ENCODE measurements at places on chromosomes 4 and X.

- no peak for DNase-seq
Observed at GRCh38 chr4:174983128-174983750, 65.1 kb downstream of the ADAM29 start.

- DNase-seq: peak; percentile 41
Observed at GRCh38 chr4:54941994-54942552, 183.3 kb downstream of the KDR start.

GRCh38 chrX:11401966-11402365 is 108.8 kb downstream of the AMELX start:
- no peak for DNase-seq

GRCh38 chr4:57910151-57910550 is 800.0 kb upstream of the IGFBP7 start:
- DNase-seq: no peak

GRCh38 chr4:48016141-48017107 is at the start of the genes CNGA1 and NIPAL1:
Gene CNGA1 (minus strand): TSS chr4:48016681. CDS start chr4:47952689, 63,992 bp downstream.
Gene NIPAL1 (plus strand): TSS chr4:48016772. CDS start chr4:48016840, 68 bp downstream.
- DNase-seq: peak; percentile 61

DNA sequence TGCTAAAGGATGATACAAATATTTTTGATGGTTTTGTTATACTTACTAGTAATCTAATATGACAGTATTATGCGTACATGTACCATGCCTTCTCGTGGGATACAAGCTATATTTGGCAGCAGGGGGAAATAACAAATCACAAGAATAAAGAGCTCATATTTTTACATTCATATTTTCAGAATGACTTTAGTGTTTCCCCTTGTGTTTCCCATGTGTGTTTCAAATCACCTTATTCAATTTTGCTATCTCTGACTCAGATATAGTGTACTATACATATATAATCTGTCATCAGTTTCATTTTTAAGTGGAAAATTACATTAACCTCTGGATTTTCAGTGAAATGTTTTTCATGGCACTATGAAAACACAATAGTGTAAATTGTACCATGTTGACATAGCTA is 146.8 kb downstream of the RPA4 start:
- no peak for DNase-seq

DNA sequence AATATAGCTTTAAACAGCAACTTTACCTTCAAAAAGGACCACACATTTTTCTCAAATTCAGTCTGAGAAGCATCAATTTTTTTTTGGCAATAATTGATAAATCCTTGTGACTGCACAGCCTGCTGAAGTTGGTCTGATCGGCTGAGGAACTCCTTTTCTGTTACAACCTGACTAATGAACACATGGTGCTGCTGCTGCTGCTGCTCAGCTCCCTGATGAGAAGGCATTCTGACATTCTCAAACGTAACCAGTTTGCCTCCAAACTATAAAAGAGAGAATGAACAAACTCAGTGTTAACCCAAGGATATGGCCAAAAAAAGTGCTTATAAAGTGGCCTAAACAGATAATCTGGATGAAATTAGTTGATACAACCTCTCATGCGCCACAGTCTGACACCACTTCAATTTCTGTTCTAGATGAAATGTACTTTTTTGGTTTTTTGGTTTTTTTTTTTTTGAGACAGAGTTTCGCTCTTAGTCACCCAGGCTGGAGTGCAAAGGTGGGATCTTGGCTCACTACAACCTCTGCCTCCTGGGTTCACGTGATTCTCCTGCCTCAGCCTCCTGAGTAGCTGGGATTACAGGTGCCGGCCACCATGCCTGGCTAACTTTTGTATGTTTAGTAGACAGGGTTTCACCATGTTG is 26.5 kb downstream of the SEC31A start:
- DNase-seq: no peak

- no peak for DNase-seq
Observed at GRCh38 chrX:57647020-57647419, 33.0 kb downstream of the NLRP2B start.

DNA sequence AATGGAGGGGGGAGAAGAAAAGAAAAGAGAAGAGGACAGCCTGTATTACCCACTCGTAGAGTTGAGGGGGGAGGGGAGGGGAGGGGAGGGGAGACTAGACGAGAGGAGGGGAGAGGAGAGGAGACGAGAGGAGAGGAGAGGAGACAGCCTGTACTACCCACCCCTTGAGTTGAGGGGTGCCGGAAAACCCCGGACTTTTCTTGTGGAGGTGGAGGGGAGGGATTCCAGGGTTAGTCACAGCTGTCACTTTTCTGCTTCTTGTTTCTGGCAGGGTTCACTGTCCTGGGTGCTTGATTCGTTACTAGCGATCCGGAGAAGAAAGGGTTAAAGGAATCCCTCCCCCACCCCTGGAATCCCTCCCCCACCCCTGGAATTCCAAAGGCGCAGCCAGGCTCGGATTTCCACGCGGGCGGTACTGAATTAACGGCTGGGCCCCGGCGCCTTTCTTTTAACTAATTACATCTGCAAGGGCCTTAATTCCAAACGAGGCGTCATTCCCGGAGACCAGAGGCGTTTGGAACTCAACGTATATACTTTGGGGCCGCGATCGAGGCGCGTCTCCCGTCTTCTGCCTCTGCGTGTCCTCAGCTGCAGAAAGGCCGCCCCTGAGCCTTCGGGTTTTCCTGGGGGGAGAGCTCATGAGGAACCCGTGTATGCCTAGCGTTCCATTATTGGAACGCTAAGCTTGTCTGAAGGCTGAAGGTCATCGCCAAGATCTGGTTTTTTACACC is 20.1 kb upstream of the CSF2RA start:
- peak; percentile 31 for DNase-seq

- peak; percentile 33 for DNase-seq
Observed at GRCh38 chr4:186297013-186297645, 31.1 kb downstream of the F11 start.

DNA sequence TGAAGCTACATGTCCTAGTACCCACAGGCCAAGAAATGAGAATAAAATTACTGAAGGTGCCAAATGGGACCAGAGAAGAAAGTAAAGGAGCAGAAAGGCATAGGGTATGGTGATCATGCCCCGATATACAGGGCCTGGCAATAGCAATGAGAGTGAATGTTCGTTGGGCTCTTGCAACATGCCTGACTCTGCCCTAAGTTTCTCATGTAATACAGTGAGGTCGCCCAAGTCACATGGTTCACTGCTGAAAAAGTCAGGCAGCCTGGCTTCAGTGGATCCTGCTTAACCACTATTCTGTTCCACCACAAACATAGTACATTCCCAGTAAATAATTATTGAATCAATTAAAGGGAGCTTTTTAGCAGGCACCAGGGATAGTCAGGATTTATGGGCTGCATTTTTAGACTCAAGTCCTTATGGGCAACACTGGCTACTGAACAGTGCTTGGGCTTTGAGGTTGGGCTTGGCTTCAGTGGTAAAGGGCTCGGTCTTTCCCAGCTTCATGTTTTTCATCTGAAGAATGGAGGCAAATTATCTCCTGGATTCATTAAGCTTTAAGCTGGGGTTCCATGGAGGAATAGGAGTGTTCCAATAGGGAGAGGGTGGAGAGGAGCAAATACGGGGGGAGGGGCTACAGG is 67.1 kb upstream of the ZNF518B start:
- no peak for DNase-seq

DNA sequence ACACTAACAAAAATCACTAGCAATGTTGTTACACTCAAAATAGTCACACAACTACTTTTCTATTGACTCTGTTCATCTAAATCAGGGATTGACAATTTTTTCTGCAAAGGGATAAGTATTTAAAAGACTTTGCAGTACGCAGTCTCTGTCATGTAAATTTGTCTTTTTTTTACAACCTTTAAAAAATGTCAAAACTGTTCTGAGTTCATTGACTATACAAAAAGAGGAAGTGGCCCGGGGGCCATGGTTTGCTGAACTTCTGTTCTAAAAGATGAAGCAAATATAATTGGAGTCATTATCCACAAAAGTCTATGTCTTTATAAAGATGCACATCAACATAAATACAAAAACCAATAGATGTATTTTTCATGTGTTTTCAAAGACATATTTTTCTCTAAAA is 1310.3 kb downstream of the RPA4 start:
- no peak for DNase-seq

GRCh38 chr4:174418640-174419212 is 103.6 kb downstream of the HPGD start:
- DNase-seq: no peak

DNA sequence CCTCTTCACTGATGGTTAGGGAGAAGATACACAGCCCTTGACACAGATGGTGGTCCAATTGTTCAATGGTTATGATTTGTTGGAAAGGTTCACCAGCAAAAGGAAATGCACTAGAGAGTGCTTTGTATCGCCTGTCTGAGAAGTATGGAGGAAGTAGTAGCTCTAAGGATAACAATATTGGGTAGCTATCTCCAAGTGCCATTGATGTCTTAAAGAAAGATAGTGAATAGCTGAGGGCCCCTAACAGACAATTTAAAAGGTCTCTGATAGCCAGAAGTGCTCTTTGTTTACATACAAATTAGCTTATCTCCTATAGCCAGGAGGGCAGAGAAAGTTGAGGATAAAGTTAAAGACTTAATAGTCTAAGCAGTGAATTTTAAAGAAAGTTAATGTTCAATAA is 33.9 kb upstream of the BLTP1 start:
- DNase-seq: no peak

DNA sequence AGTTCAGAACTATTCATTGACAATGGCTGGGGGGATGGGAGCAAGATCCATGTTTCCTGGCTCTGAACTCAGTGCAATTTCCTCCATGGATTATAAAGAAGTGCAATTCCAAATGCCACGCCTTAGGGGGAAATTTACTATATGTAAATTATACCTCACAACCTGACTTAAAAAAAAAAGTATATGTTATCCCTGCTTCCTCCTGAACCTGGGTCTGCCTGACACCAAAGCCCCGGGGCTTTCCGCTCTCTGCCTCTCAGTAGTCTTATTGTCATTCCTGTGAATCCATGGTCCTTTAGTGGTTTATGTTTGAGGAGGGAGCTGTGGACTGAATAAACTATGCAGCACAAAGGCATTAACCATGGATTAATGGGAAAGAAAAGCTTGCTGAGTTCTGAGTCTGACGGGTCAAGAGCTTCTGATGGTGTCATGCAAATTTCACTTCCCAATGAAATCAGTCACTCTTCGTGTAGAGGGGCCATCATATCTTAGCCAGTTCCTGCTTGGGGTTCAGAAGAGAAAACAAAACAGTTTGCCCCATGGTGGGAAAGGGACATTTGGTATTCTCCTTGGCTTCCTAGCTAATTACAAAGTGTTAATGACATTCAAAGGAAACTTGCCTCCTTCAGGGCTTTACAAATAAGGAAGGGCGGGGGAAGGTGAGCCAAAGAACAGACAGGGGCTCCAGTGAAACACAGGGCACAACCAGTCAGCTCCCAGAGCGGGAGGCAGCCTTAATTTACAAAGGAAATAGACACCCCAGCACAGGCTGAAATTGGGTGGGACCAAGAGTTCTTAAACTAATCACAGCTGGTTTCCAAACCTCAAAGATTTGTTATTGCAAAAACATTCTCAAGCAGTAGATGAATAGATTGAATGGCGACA is 14.3 kb downstream of the FAM9C start:
- DNase-seq: peak; percentile 32

GRCh38 chr4:125235971-125236370 is 78.8 kb upstream of the FAT4 start:
- no peak for DNase-seq

DNA sequence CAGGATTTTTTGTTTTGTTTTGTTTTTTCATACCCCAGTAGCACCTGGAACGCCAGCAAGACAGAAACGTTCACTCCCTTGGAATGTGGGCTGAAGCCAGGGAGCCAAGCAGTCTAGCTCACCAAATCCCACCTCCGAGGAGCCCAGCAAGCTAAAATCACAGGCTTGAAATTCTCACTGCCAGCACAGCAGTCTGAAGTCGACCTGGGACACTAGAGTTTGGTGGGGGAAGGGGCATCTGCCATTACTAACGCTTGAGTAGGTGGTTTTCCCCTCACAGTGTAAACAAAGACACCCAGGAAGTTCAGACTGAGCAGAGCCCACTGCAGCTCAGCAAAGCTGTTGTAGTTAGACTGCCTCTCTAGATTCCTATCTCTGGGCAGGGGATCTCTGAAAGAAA is 99.6 kb upstream of the FGF16 start:
- no peak for DNase-seq

DNA sequence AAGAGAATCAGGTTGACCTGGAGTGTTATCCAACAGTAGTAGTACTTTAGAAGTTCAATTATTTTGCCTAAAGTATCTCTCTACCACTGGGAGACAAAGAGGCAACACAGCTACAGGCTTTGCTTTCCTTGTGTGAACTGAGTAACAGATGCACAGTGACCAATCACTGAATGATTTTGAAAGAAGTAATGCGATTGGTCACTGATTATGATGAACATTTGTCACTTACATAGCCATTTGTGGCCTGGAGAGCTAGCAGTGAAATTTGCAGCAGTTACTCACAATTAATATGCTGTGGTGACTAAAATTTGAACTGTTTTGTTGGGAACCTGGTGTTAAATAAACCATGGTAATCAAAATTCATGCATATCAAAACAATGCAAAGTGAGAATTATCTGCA is 508.7 kb upstream of the DIPK2B start:
- DNase-seq: no peak

- DNase-seq: no peak
Observed at GRCh38 chr4:6565691-6566390, 9.1 kb upstream of the MAN2B2 start.

DNA sequence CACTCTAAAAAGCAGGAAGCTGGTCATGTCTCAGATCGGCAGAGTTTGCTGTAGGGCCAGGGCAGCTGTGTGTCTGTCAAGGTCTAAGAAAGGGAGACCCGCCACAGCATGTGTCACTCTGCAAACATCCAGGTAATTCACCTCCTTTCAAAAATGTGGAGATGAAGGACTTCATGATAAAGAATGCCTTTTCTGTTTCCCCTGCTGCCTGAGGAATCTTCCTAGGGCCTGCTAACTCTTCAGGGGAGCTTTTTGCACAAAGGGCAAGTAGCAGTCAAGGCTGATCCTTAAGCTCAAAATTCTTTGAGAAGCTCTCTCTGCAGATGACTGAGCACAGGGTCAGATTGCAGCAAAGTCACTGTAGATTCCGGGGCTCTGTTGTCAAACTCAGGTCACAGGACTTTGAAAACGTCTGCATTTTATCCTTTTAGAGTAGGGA is 21.1 kb downstream of the RASL11B start:
- DNase-seq: no peak

- no peak for DNase-seq
Observed at GRCh38 chr4:25991340-25991739, 77.3 kb downstream of the SMIM20 start.

DNA sequence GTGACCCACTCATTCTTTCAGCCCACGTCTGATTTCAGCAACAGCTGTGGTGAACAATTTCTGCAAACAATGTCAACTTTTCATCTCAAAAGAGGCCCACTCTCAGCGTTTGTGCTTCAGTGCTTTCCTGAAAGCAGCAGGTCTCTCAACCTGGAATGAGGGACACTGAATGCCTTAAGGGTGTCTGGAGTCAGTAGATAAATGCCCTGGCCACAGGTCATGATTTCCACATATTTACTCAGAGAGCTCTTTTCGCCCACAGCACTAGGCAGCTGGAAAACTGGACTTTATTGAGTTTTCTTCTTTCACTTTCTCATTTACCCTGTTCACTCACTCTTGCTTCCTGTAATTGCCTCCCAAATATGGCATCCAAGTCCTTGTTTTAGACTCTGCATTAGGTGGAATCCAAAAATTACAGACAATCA is 52.8 kb downstream of the NPFFR2 start:
- DNase-seq: no peak

- DNase-seq: no peak
Observed at GRCh38 chrX:14359727-14360126, 169.6 kb upstream of the GLRA2 start.

- no peak for DNase-seq
Observed at GRCh38 chrX:30865015-30865414, 24.0 kb downstream of the TAB3 start.

GRCh38 chr4:121209171-121209570 is 45.0 kb upstream of the TNIP3 start:
- DNase-seq: no peak

- DNase-seq: no peak
Observed at GRCh38 chrX:18701621-18702361, 5.7 kb upstream of the PPEF1 start.

Data from CD4-positive, alpha-beta T cell treated with Interleukin-17A for 1 hour (primary cell).